IMR-90 (cell line): ENCODE measurements at places on chromosomes 7 and 10. TPM values are rescaled to one million over a fixed set of nuclear protein-coding genes. Genes with fewer than 3 reads are reported as not detected.

DNA sequence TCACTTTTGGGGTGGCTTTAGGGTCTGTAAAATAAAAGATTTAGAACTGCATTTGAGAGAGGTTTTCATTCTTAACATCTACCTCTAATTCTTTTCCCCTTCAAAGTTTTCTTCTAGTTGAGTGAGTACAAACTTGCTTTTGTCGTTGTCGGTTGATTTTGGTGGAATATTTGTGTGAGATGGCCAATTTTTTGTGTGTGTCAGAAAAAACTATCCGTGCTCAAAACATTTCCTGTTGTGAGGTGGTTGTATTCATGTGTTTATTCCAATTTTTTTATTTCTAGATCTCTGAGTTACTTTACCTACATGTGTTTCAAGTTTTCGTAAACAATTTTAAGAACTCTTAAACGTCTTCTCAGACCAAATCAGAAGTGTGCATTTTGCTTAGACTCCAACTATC lies 1.6 kb downstream of the AHR start:
- no peak for DNase-seq

GRCh38 chr10:77695186-77695585 lies 57.6 kb upstream of the KCNMA1 start:
- no peak for DNase-seq

GRCh38 chr10:100325158-100325557 lies 4.9 kb downstream of the PKD2L1 start:
- no peak for DNase-seq

- no peak for DNase-seq
These were observed 145.6 kb downstream of the PFKFB3 start for GRCh38 chr10:6348096-6348874.

DNA sequence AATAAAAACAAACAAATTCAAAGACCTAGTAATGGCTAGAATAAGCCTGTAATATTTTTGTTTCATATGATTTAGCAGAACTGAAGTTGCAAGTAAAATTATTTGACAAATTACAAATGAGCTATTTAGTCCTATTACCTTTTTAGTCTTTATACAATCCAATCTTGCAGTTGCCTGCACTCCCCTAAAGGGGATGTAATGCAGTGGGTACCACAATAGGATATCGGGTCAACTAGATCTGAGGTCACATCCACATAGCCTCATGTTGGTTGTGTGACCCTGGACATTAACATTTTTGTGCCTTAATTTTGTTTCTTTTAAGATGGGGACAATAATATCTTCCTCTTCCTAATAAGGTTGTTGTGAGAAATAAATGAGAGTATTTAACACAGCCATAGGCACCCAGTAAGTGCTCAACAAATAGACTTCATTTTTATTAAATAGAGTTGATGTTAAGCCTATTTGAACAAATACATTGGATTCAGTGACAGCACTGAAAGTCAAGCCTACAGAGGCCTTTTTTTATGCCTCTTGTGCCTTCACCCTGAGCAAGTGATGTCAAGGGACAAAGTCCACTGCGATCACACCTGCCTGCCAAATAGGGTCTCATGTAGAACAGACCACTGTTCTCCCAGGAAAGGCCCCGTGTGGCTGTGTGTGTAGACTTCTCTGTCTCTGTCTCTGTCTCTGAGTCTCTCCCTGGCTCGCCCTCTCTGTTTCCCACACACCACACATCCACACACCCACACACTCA lies 124.8 kb downstream of the EVX1 start:
- DNase-seq = no peak

- peak; percentile 57 for DNase-seq
These were observed 27.6 kb downstream of the AMZ1 start for GRCh38 chr7:2715341-2716231.

Gene LIPM
- total RNA-seq = not detected in 2 replicates

Gene CYP2C19
- not detected in 2 replicates for total RNA-seq

Gene ZFAND2A
- 9.4 and 11.8 TPM in 2 replicates for total RNA-seq

Gene METTL2B
- 34.2 and 45.8 TPM in 2 replicates for total RNA-seq

Gene JCAD
- 16.8 and 18.9 TPM in 2 replicates for total RNA-seq
